ENCODE measurements at places on chromosomes 12 and 14.

GRCh38 chr12:103762473-103762872 lies 78.6 kb downstream of the NT5DC3 start:
- DNase-seq: no peak

DNA sequence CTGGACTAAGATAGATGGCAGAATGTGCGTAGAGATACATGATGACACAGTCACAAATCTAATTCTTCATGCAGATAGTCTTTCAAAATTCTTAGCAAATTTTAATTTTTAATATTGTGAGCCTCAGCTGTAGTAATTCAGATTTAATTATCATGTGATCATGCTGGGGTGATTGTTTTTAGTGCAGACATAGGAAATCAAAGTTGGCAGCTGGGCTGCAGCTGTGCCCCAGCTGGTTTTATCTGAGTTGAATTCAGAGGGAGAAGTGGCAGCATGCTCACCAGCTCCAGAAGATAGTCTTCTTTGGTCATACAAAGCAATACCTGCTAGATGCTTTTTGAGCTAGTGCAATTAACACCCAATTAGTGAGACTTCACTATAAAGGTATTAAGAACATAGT lies 292.9 kb downstream of the RAD51B start:
- no peak for DNase-seq

DNA sequence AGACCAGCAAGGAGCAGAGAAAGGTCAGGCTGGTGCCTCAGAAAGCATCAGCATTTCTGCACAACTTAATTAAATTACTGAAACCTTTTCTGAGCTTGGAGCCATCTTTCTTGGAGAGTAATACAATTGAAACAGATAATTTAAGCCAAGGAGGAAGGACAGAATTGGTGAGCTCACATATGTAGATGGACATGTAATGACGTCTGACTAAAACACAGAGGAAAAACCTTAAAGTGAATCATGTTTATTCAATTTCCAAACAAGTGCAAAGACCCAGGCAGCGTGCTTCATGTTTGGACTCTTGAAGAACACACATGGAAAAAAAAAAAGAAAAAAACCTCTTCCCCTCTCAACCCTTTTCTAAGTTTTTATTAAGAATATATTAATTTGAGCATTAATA lies 19.0 kb downstream of the SUSD6 start:
- DNase-seq: no peak

GRCh38 chr14:97642631-97643030 lies 845.4 kb downstream of the VRK1 start:
- no peak for DNase-seq

DNA sequence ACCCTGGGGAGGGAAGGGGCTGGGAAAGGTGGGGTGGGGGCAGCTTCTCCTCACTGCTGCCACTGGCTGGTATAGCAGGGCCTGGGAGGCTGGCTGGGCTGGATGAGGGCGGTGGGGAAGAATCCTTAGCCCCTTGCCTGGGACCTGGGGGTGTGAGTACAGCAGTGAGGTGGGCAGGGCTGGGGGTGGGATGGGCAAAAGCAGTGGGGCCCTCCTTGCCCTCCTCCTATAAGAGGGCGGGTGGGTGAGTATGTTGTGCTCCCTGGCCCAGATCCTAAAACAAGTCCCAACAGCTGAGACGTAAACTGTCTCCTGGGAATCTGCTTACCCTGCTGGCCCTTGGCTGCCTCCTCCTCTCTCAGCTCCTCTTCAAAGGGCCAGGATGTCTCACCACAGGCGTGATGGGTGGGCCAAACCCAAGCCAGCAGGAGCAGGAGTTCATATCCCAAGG lies 2.2 kb downstream of the NCKAP5L start:
- no peak for DNase-seq

- no peak for DNase-seq
These were observed 373.7 kb upstream of the SYT1 start for GRCh38 chr12:78490861-78491260.

- DNase-seq: no peak
These were observed 129.6 kb downstream of the NDUFA12 start for GRCh38 chr12:94873734-94874517.

GRCh38 chr12:68609998-68610369 lies 715 bp upstream of the RAP1B start:
- DNase-seq: peak; percentile 37

- DNase-seq: no peak
These were observed 25.0 kb downstream of the GALNT8 start for GRCh38 chr12:4745249-4745648.

DNA sequence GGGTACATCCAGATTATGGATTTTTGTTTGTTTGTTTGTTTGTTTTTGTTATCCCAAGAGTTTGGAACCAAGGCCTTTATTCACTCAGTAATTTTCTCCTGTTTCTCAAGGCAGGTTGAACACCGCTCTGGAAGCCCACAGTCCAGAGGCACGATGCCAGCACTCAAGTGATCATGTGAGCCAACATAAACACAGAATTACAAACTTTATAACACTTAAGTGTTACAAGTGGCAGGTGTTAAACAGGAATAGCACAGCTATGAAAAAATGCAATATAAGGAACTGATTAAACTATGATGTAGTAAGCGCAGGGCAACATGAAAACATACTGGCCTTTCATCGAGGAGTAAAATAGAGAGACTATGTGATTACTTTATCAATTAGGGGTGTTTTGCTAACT lies 1885.8 kb upstream of the SEL1L start:
- DNase-seq: no peak

DNA sequence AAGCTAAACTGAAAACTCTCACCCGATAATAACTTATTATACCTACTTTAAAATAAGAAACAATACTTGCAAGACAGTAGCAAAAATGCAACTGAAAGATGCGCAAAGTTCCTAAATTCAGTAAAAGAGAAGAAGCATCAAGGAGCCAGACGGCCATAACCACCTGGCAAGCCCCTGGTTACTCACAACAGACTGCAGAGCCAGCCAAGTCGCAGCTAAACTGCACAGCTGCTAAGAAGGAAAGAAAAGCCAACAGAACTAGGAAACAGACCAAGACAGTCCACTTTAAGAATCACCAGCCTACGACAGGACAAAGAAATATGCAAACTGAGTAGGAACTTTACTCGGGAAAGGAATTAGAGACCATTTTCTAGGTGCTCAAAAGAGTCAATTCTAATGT lies 127.9 kb downstream of the TMTC1 start:
- DNase-seq: no peak

DNA sequence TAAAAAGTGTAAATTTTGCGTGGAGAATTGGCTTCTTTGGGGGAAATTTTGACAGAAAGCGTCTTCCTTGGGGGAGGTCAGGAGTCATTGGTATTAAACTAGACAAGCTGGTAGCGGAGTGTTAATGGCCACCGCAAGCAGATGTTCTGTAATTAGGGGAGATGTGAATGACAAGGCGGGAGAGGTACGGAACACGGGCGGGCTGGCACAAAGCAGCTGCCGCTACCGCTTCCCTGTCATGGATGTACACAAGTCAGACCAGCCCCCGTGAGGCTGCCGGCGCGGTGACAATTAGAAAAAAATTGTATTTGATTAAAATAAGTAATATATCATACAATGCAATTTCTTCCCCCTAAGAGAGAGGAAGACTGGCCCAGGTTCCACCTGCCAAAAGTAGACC lies 501.6 kb downstream of the VRK1 start:
- DNase-seq: no peak

DNA sequence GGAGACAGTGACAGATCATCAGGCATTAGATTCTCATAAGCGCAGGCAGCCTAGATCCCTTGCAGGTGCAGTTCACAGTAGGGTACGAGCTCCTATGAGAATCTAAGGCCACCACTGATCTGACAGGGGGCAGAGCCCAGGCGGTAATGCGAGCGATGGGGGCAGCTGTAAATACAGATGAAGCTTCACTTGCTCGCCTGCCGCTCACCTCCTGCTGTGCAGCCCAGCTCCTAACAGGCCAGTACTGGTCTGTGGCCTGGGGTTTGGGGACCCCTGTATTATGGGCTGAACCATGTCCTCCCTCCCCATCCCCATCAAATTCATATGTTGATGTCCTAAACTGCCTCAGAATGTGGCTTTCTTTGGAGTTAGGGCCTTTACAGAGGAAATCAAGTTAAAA lies 63.2 kb downstream of the NOS1 start:
- DNase-seq: no peak

DNA sequence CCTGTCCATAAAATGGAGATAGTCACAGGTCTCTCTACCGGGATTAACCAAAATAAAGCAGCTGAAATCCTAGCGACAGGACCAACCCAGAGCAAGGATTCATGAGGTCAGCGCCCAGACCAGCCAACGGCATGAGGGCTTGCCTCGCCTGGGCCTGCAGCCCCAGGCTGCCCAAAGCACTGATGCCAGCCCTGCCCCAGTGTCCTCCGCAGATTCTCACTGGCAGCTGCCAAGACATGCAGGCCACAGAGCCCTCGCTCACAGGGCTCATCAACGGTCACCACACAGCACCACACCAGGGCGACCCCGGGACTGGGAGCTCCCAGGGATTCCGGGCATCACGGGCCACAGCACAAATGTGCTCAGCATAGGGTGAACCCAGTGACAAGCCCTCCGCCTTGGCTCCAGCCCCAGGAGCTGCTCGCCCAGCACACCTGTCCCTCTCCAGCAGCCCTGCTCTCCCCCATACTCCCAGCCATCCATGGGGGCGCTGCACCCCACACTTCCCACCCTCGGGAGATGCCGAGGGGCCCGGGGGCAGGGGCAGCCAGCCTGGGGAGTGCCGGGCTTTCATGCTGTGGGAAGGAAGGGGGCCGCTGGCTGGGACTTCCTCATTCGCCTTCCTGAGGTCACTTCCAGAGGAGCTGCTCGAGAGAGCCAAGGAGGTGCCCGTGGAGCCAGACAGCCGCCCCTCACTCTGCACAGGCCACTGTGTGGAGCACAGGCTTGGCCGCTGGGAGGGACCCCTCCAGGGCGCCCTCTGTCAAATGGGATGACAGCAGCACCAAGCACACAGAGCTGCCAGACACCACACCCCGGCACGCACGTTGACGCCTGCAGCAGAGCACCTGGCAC lies 14.1 kb downstream of the RAB35 start:
- DNase-seq: no peak

GRCh38 chr14:46488374-46488773 lies 163.2 kb downstream of the RPL10L start:
- DNase-seq: no peak

DNA sequence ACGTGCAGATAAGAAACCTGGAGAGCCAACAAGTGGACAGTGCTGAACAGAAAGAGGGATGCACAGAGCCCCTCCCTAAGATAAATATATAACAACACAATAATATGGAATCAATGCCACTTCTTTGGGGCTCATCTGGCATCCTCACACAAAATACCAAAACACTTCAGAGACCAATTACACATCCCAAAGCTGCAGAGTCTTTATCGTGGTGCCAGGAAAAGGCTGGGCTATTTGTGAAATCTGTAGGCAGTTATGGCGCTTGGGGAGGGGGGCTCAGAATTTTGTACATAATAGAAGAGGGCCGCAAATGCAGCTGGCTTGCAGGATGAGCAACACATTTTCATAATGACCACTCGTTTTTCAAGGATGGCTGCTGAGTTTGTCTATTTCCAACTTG lies 160.4 kb upstream of the NOS1 start:
- no peak for DNase-seq

DNA sequence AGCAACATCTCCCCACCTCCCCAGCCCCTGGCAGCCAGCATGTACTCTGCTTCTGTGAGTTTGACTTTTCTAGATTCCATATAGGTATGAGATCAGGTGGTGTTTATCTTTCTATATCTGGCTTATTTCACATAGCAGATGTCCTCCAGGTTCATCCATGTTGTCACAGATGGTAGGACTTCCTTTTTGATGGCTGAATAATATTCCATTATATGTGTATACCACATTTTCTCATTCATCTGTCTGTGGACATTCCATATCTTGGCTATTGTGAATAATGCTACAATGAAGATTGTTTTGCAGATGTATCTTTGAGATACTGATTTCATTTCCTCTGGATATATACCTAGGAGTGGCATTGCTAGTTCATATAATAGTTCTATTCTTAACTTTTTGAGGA lies 18.4 kb downstream of the ALKBH2 start:
- no peak for DNase-seq

- DNase-seq: no peak
These were observed 171.4 kb downstream of the RBM19 start for GRCh38 chr12:113794774-113795173.

- DNase-seq: peak; percentile 46
These were observed at the start of gene SIX1 for GRCh38 chr14:60648934-60649874. Gene SIX1, minus strand, starts transcription at chr14:60649477. Its CDS starts 288 bp downstream, at chr14:60649189.

DNA sequence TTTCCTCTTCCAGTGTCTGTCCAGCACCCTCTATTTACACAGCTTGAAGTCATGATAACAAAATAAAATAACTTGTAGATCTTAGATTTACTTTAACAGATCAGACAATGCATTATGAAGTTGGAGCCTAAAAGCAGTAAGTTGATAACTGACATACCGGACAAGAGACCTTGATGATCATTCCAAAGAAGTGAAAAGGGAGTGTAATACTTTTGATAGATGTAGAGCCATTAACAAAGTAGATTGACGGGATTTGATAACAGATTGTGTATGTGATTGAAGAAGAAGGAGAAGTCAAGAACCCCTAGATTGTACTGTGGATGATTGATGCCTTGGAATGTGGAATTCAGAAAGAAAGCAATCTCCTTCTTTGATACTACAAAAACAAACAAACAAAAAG lies 403.8 kb upstream of the MGAT4C start:
- no peak for DNase-seq

DNA sequence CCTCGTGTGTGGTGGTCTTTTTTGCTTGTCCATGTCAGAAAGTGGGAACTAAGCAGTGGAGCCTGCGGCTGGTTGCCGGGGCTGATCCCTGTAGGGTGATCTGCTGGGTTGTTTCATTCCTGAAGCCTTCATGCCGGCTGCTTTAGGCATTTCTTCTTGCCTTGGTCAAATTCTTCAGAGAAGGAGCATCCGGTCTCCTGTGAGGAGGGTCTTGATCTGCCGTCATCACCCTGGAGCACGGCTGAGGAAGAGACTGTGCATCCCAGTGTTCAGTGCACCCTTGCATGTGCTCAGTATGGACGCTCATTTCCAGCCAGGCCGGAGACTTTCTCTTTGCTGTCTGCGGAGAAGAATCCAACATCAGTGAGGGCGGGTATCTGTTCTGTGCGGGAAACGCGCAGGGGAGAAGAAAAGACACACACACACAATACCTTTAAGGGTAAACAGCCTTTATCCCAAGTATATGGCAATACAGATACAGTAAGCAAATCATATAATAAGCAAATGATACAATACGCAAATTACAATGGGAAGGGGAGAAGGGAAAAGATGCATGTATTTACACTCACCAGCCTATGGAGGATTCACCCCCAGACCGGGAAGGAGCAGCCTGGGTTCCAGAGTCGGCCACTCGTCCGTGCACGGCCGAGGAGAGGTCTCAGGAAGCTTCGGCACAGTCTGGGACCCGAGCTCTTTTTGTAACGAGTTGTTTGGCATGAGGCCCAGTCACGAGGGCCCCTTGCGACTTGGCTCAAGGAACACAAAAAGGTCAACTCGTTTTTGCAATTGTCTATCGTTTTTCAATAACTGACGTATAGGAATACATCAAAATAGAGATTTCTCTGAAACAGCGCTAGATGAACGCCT lies 1366.8 kb upstream of the TMEM132C start:
- no peak for DNase-seq

DNA sequence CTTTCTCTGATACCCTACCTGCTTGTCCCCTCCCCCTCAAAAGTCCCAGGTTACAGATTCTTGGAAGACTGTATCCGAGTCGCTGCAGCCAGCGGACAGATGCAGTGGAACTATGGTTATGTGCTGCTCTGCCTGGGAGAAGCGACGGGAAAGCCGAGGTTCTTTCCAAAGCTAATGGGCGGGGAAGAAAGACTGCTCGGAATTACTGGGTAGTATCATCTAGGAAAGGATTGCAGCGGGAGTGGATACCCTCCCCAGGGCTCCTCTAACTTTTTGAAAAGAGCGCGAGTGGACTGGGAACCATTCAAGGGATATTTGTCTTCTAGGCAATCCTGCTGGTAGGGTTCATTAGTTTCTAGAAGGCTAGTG lies 1.4 kb downstream of the PTHLH start:
- DNase-seq: no peak
